ENCODE measurements at places on chromosomes 4 and X.
A peak's percentile ranks its signal among the peaks of the same experiment; 100 is the strongest.

DNA sequence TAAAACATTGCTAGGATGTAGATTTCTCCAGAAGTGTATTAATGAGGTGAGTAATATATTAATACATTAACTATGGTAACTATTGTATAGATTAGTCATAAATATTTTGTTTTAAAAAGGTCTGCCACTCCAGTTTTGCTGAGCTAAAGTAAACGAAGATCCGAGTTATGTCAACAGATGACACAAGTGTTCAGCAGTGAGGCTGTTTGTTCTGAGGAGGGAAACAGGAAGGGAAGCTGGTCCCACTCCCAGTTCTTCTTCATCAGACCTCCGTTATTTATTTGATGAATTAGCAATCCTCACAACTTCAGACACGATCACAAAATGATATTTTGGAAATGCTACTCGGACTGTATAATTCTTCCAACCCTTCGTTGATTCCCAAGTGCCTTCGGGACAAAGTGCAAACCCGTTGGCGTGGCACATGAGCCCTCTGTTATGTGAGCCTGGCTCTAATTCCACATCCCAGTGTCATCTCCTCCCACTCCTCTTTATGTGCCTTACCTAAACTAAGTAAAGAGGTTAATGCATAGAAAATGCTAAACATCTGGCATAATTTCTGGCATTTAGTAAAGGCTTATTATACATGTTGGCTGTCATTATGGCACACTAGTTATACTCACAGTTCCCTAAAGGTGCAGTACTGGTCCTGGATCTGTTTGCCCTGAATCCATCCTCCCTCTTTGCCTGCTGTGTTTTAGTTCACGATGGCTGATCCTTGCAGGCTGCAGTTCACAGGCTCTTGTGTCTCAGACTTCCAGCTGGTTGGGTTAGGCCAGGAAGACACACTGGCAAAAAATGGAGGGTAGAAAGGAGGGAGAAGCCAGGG, 190.6 kb upstream of the LNX1 start:
- DNase-seq: no peak

- no peak for DNase-seq
Observed at GRCh38 chr4:184382189-184382846, 92.0 kb downstream of the IRF2 start.

DNA sequence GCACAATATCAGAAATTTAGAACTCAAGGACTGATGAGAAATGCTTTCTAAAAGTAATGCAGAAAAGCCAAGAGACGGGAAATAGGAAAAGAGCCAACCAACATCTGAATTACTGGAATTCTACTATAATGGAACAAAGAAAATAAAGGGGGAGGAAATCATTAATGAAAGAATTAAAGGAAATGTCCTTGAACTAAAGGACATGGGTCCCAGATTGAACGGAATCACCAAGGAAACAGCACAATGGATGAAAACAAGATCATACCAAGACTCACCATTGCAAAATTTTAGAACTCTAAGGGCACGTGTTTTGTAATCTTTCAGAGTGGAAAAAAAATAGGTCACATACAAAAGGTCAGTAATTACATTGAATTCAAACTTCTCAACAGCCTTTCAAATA, 35.9 kb downstream of the HPGDS start:
- no peak for DNase-seq

DNA sequence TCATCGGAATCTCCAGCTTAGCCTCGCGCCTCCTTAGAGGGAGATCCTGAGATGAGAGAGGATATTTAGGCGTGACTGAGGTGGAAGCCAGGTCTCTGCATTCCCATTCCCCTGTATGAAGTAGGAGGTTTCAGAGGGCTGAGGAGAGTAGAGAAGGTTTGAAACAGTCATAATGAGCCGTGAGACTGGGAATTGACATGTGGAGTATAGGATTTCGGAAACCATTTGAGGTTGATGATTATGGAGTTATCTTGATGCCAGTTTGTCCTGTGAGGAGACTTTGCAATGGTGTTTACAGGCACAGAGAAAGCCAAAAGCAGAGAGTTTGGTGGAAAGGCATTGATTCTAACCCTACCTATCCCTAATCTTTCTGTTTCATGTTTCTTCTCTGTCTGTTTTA, 2.0 kb downstream of the CHST7 start:
- DNase-seq: no peak

DNA sequence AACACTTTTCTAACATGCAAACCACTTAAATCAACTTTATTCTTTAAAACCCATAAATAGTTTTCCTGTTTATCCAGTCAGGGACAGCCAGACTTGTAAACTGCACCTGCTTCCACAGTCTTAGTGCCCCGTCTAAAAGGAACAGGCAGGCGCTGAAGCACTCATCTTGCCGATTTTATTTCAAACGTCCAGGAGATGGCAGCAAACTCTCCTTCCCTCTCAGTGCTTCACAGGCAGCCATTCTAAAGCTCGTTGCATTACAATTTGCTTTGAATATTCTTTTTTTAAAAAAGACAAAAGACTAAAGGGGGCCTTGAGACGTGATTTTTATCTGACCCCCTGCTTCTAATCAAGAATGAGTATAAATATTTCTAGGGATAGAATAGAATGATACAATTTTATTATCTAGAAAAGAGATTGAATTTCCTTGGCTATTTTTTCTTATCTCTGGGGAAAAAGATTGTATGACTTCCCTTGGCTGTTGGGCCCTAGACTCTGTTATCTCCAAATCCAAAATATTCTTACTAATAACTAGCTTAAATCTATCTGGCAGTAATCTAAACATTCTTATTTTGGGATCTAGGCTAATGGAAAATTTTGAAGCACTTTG, 93.6 kb upstream of the MYOZ2 start:
- DNase-seq: peak; percentile 25

Measured in substantia nigra (tissue), 51 donors.